Stomach (tissue), 19 donors: ENCODE measurements at places on chromosomes 12 and 14. TPM values are rescaled to one million over a fixed set of nuclear protein-coding genes. Genes with fewer than 3 reads are reported as not detected.

DNA sequence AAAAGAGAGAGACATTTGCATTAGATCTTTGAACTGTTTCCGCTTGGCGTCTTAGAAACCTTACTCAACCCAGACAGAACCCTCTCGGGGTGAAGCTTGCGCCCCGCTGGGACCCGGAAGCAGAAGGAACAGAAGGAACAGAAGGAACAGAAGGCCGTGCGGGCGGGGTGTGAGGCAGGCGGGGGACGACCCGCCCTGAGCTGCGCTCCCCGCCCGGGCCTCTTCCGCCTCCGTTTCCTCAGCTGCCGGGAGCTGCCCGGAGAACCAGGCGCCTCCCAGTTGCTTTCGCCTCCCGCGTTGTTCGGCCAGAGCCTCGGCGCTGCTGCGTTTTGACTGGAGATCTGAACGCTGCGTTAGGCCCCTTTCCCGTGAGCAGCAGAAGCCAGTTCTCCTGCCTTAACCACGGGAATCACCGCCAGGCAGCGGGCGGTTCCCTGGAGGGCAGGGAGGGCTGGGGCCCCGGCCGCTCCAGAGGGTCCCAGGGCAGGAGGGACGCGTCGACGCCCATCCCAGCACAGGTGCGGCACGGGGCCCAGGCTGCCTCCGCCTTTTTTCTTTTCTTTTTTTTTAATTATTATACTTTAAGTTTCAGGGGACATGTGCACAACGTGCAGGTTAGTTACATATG, 19.3 kb upstream of the MMP17 start:
- H3K36me3 ChIP-seq: no peaks in the 10 kb centered on the region
- peak; percentile 55 for DNase-seq
- no peak overlapping the region for H3K27ac ChIP-seq
- H3K27me3 ChIP-seq: no peaks in the 10 kb centered on the region

DNA sequence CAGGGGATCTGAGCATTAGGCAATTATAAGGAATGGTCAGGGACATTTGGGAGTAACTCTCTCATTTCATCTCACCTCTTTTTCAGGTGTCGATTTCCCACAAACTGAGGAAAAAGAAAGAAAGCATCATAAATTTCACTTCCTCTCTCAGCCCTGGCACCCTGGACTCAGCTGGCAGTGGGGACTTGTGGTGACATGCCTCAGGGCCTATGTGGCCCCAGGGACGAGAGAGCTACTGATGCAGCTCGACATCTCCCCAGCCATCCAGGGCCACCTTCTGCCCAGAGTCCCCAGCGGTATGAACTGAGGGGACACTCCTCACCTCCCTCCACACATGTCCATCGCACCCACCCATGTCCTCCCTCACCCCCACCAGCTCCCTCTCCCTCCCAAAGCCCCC, 11.7 kb downstream of the TNFRSF1A start:
- peaks cover 100% of the 10 kb centered on the region for H3K4me1 ChIP-seq
- H3K27ac ChIP-seq: peak overlapping the region; percentile 95
- no peaks in the 10 kb centered on the region for H3K27me3 ChIP-seq
- no peak for DNase-seq

- H3K36me3 ChIP-seq: peaks cover 26% of the 10 kb centered on the region
- H3K27ac ChIP-seq: no peak overlapping the region
- H3K4me3 ChIP-seq: no peak overlapping the region
- no peaks in the 10 kb centered on the region for H3K4me1 ChIP-seq
These were observed 15.7 kb downstream of the SMAGP start for GRCh38 chr12:51254536-51254935.

- peaks cover 8% of the 10 kb centered on the region for H3K27me3 ChIP-seq
- H3K27ac ChIP-seq: no peak overlapping the region
- H3K36me3 ChIP-seq: no peaks in the 10 kb centered on the region
- H3K4me3 ChIP-seq: no peak overlapping the region
These were observed 24.4 kb downstream of the SERPINA1 start for GRCh38 chr14:94364037-94364436.

- H3K36me3 ChIP-seq: peaks cover 100% of the 10 kb centered on the region
- H3K27me3 ChIP-seq: no peaks in the 10 kb centered on the region
- DNase-seq: no peak
- H3K27ac ChIP-seq: no peak overlapping the region
- H3K4me1 ChIP-seq: no peaks in the 10 kb centered on the region
These were observed 9.2 kb downstream of the STAT2 start for GRCh38 chr12:56350662-56351061.

DNA sequence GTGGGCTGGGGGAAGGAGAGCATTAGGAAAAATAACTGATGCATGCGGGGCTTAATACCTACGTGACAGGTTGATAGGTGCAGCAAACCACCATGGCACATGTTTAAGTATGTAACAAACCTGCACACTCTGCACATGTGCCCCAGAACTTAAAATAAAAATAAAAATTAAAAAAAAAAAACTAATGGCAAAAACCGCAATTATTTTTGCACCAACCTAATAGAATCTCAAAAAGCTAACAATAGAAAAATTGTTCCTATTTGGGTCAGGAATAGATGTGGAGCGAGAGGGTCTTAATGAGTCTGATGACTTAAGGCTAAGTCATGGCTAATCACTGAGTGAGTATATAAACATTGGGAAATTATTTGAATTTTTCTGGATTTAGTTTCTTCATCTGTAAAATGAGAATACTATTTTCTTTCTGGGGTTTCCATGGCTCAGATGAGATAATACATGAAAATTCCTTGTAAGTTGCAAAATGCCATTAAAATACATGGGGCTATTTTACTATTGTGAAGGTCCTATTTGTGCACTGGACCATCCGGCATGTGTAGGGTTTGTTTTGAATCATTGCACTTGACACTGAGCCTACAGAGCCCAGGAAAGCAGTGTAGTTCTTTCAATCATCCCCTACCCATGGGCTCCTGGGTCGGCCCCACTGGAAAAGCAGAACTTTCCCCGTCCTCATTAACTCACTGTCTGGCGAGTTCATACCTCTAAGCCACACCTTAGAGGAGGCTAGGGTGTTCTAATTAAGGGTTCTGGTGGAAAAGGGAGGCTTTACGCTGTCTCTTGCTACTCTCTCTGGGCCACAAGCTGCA, 164.1 kb upstream of the NTF3 start:
- no peak overlapping the region for H3K4me3 ChIP-seq
- no peak for DNase-seq
- H3K4me1 ChIP-seq: no peaks in the 10 kb centered on the region

GRCh38 chr14:85634205-85634604, 104.3 kb downstream of the FLRT2 start:
- no peak overlapping the region for H3K27ac ChIP-seq
- DNase-seq: no peak
- H3K4me1 ChIP-seq: no peaks in the 10 kb centered on the region
- no peaks in the 10 kb centered on the region for H3K36me3 ChIP-seq
- no peaks in the 10 kb centered on the region for H3K27me3 ChIP-seq
- H3K4me3 ChIP-seq: no peak overlapping the region

DNA sequence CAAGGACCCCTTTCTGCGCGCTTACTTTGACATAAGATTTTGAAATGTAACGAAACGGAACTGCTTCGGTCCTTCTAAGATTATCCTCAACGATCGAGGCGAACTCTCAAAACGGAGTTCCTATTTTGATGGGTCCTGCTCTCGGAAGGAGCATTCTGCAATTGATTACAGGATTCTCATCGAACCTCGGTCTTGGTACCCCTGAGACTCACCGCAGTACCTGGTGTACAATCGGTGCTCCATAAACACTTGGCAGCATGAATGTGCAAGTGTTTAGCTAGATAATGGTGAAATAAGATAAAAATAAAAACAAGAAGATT, 530 bp upstream of the NEMF start:
- H3K36me3 ChIP-seq: peaks cover 16% of the 10 kb centered on the region
- H3K4me3 ChIP-seq: peak overlapping the region; percentile 83
- no peaks in the 10 kb centered on the region for H3K27me3 ChIP-seq

DNA sequence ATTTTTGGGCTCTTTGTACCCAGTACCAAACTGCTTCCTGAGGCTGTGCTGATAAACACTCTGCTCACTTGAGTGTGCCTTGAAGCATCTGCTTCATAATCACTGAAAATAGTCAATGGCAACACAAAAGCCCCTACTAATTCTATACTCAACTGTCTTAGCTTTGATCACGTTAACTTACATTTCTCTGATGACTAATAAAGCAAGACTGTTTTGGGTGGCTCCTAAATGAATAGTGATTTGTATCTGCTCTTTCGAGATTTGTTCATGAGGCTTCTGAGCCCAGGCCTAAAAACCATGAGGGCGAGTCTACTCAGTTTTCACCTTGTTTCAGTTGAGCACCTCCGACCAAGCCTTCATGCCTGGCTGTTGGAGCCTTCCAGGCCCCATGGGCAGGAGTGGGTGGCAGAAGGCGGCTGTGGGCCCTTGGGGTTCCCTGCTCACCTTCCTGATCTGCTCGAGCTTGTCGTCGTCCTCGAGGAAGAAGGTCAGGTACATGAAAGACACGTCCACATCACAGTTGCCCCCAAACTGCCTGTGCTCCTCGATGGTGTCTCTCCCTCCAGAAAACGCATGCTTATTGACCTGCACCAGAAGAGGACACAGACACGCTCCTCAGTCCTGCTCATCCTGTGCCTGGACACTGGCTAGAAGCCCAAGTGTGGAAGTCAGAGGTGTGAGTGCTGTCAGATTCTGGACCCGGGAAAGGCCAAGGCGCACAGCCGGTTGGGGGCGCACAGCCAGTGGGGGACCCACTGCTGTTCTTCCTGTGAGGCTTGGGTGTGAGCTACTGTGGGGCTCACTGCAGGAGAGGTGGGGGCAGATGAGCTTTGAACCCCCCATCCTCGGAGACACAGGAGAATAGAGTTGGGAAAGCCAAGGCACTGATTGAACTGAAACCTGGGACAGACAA, 13.7 kb downstream of the SLC25A47 start:
- peaks cover 17% of the 10 kb centered on the region for H3K4me1 ChIP-seq
- no peaks in the 10 kb centered on the region for H3K27me3 ChIP-seq
- peaks cover 89% of the 10 kb centered on the region for H3K36me3 ChIP-seq
- no peak overlapping the region for H3K4me3 ChIP-seq

- no peaks in the 10 kb centered on the region for H3K27me3 ChIP-seq
- no peaks in the 10 kb centered on the region for H3K4me1 ChIP-seq
- no peak for DNase-seq
- H3K27ac ChIP-seq: no peak overlapping the region
- H3K4me3 ChIP-seq: no peak overlapping the region
These were observed 26.9 kb downstream of the MAPKAPK5 start for GRCh38 chr12:111868676-111869588.

DNA sequence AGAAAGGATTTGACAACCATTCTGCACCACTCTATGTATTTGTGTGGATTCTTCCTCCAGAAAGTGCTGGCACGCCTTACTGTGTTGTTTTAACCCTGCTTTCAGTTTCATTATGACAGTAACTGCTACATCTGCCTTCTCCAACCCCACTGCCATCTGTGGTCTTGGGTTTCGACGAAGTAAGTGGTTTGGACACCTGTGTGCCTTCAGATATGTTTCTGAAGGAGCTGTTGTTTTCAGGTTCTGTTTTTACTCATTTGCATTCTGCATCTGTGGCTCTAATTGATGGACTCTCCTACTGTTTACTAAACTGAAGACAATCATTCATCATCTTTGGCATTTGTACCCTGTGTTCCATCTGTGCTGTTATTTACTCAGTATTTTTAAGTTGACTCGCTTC, 4.1 kb downstream of the TSHR start:
- peaks cover 20% of the 10 kb centered on the region for H3K27me3 ChIP-seq
- no peak overlapping the region for H3K27ac ChIP-seq
- no peaks in the 10 kb centered on the region for H3K36me3 ChIP-seq
- DNase-seq: peak; percentile 59

DNA sequence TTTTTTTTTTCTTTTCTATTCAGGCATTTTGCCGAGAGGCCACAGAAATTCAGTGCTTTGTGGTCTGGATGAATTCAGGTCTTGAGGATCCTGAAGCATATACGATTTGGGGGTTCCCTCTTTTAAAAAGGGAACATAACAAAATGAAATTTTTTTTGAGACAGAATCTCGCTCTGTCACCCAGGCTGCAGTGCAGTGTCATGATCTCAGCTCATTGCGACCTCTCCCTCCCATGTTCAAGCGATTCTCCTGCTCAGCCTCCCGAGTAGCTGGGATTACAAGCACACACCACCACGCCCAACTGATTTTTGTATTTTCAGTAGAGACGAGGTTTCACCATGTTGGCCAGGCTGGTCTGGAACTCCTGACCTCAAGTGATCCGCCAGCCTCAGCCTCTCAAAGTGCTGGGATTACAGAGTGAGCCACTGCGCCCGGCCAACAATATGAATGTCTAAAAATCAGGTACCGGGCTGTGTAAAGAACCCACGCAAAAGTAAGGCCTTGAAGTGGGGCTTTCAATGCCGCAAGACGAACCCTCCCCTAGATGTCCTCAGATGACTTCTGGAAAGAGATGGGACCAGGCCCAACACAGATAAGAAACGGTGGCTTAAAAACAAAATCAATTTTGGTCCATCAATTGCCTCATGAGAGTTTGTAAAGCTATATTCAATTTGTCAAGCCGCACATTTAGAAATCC, 30.0 kb downstream of the TESC start:
- H3K4me3 ChIP-seq: no peak overlapping the region
- H3K36me3 ChIP-seq: peaks cover 28% of the 10 kb centered on the region
- no peaks in the 10 kb centered on the region for H3K27me3 ChIP-seq
- DNase-seq: no peak

GRCh38 chr12:25242981-25243679, 7.6 kb downstream of the KRAS start:
- no peaks in the 10 kb centered on the region for H3K36me3 ChIP-seq
- H3K4me3 ChIP-seq: no peak overlapping the region
- H3K27me3 ChIP-seq: no peaks in the 10 kb centered on the region
- peak; percentile 45 for DNase-seq
- peak overlapping the region; percentile 44 for H3K27ac ChIP-seq

GRCh38 chr12:2633176-2633824, 161.5 kb upstream of the FKBP4 start:
- no peak overlapping the region for H3K4me3 ChIP-seq
- peaks cover 21% of the 10 kb centered on the region for H3K36me3 ChIP-seq
- peaks cover 4% of the 10 kb centered on the region for H3K4me1 ChIP-seq
- DNase-seq: no peak

GRCh38 chr12:32777691-32778175, 22.0 kb upstream of the YARS2 start:
- no peaks in the 10 kb centered on the region for H3K4me1 ChIP-seq
- no peak overlapping the region for H3K27ac ChIP-seq
- DNase-seq: no peak
- no peaks in the 10 kb centered on the region for H3K36me3 ChIP-seq

DNA sequence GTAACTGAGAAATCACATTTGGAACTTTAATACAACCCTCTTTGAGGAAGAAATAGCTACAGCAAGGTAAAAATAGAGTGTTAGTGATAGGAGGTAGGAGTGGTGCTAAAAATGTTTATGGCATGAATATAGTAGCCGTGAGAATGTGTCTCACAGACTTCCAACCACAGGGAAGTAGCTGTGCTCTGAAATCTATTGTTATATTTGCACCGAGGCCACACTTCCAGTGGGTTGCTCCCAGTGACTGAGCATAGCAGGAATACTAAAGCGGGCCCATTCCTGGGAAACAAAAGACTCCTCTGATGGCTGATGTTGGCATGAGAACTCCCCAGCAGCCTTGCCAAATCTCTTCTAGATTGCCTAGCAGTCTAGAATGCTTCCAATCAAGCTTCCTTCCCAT, 174.1 kb upstream of the PLXNC1 start:
- no peaks in the 10 kb centered on the region for H3K4me1 ChIP-seq
- no peaks in the 10 kb centered on the region for H3K27me3 ChIP-seq
- no peak overlapping the region for H3K27ac ChIP-seq
- no peak for DNase-seq
- H3K4me3 ChIP-seq: no peak overlapping the region

Gene AKAP5
- not detected for total RNA-seq

Gene DPPA3
- not detected for total RNA-seq

Gene A2M
- 162 TPM for total RNA-seq

Gene C3AR1
- total RNA-seq: 8.8 TPM

Gene LBHD2
- not detected for total RNA-seq

Gene KLRC3
- 1.3 TPM for total RNA-seq

Gene CCND2
- 77.1 TPM for total RNA-seq

Gene DCN
- total RNA-seq: 1,044 TPM

Gene SLC6A12
- total RNA-seq: not detected

Gene ZNF385A
- 35.7 TPM for total RNA-seq

Gene CCDC196
- total RNA-seq: not detected

Gene TEX52
- total RNA-seq: not detected
